ENCODE measurements at places on chromosomes 4 and X.

- no peak for DNase-seq
These were observed 125.3 kb downstream of the SOWAHB start for GRCh38 chr4:76772498-76773106.

GRCh38 chrX:12868747-12869146 is 1.9 kb downstream of the TLR7 start:
- no peak for DNase-seq

- DNase-seq: no peak
These were observed 73.5 kb downstream of the HS3ST1 start for GRCh38 chr4:11355226-11355625.

GRCh38 chr4:72319601-72320021 is 249.4 kb downstream of the ADAMTS3 start:
- no peak for DNase-seq

GRCh38 chr4:147833254-147833653 is 101.4 kb downstream of the ARHGAP10 start:
- DNase-seq: no peak

- no peak for DNase-seq
These were observed 104.1 kb upstream of the SCOC start for GRCh38 chr4:140269369-140269768.

- DNase-seq: no peak
These were observed 10.6 kb upstream of the PYURF start for GRCh38 chr4:88533937-88534750.

GRCh38 chrX:106862972-106863688 is 40.0 kb downstream of the RIPPLY1 start:
- DNase-seq: no peak

- DNase-seq: no peak
These were observed 580.9 kb upstream of the ZFP42 start for GRCh38 chr4:187414716-187415115.

DNA sequence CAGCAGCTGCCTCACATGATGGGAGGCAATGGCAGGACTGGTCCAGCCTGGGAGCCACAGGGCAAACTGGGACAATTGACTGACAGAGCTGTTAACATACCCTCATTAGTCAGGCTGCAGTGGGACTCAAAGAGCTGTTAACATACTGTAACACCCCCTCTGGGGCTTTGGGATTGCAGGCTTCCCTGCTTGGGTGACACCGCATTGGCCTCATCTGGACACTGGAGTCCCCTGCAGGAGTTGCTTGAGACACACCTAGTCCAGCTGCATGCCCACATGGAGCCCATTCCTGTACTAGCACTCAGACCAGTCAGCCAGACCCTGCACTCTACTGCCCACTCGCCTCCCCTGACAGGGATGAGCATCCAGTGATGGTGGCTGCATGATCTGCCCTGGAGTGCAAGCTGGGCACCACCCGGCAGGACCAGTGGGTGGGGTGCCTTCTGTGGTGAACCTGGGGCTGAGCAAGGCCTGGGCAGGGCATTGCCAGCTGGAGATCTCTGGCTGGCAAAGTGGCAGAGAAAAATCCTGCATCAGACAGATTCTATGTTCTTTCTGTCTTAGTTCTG is 138.8 kb downstream of the DTHD1 start:
- DNase-seq: peak; percentile 72

DNA sequence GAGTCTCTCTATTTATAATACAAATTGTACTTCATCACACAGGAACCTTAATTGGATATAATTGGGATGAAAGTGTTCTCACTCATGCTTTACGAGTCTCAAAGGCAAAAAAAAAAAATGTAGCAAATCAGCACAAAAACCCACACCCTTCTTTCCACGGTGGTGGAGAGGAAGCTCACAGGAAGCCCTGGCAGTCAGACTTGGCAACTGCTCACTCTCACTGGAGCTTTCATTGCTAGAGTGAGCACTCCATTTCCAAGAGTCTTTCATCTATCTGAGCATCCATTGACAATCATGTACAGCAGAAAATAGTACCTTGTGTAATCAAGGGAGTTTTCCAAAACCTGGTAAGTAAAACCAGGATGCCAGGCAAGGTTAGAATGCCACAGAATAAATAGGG is 2159.4 kb upstream of the AGA start:
- no peak for DNase-seq

- no peak for DNase-seq
These were observed 47.4 kb downstream of the WDR1 start for GRCh38 chr4:10069075-10069642.

DNA sequence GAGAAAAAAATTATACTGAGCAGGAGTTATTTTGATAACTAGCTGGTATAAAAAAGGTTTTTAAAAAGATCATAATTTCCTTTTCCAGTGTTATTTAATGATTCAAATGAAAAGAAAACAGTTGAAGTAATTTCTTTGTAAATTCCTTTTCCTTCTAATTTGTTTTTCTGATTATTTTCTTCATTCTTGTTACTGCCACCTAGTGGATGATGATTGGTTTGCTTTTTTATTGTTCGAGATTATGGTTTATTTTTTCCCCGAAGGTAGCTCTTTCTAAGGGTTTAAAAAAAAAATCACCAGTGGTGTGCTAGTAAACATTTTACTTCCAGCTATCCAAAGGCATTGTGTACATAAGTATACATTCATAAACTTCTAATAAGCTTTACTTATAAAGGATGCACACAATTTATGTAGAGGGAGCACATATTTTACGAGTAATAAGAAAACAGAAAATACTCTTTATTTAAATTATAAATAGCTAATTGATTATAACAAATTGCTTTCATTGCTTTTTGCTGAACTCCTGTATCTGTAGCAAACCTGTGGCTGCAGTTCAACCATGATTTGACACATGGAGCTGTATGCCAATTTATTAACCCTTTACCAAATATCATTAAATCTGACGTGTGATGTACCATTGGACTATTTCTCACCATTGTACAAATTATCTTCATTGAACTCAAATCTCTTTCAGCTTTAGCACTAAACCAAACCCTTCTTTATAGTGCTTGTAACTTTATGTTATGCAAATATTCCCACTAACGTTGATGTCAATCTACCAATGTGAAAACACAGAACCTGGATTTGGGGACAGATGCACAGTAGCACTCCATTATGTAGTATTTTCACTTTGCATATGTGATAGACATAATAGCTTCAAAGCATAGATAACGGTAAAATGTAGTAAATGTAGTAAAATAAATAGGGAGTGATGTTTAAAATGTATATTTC is 97.8 kb upstream of the ANK2 start:
- no peak for DNase-seq

DNA sequence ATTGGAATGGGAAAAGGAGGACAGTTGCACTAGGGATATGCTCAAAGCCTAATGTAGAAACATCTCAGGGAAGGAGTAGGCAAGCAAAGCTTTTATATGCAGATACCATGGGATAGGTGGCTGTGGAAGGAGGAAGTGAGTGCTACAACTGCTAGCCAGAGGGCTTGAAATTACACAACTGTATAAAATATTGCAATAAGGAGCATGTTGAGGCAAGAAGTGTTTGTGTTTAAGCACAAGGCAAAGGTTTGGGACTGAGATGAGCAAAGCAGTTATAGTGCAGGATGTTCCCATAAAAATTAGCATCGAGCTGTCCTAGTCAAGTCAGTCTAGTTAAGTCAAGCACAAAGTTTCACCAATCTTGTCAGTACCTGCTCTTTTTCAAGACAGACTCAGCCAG is 35.6 kb upstream of the DCAF8L1 start:
- no peak for DNase-seq

GRCh38 chr4:32042486-32043247 is 1322.5 kb downstream of the PCDH7 start:
- DNase-seq: no peak

DNA sequence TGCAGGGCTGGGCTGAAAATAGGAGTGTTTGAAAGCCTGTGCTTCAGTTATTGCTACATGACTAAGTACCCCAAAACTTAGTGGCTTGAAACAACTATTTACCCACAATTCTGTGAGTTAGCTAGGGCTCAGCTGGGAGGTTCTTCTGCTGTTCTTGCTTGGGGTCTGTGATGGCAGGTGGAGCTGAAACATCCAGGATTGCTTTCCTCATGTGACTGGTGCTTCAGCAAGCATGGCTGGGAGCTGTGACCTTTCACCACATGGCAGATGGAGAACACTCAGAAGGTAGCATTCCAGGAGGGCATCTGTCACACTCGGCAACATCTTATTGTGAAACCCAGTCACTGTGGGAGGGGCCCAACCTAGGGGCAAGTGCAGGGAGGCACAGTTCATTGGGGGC is 57.0 kb upstream of the TBC1D14 start:
- DNase-seq: no peak

Measured in posterior vena cava (tissue), 2 donors.